Stimulated activated CD4-positive, alpha-beta T cell treated with anti-CD3 and anti-CD28 coated beads, Interleukin-1b, Interleukin-23, amount 100 ng/mL, for 1 hour (primary cell): ENCODE measurements at places on chromosomes 1 and 21.

DNA sequence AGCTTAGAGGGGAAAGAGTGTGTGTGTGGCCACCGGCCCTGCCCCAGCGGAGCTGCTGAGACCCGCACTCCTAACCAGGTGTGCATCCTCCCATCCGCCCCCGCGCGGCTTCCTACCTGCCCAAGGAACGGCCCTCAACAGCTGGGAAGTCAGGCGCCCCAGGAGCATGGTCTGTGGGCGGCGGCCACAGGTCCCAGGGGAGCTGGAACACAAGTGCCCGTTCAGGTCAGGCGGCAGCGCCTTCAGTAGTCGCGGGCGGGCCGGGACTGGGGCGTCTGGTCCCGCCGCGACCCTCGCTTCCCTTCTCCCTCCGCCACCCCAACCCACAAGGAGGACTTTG is 448 bp downstream of the AURKAIP1 start:
- no peak for DNase-seq

GRCh38 chr1:19062258-19063029 is 106.0 kb upstream of the IFFO2 start:
- no peak for DNase-seq

- DNase-seq, result no peak
Observed at GRCh38 chr21:29658177-29658933, 281.4 kb downstream of the GRIK1 start.

DNA sequence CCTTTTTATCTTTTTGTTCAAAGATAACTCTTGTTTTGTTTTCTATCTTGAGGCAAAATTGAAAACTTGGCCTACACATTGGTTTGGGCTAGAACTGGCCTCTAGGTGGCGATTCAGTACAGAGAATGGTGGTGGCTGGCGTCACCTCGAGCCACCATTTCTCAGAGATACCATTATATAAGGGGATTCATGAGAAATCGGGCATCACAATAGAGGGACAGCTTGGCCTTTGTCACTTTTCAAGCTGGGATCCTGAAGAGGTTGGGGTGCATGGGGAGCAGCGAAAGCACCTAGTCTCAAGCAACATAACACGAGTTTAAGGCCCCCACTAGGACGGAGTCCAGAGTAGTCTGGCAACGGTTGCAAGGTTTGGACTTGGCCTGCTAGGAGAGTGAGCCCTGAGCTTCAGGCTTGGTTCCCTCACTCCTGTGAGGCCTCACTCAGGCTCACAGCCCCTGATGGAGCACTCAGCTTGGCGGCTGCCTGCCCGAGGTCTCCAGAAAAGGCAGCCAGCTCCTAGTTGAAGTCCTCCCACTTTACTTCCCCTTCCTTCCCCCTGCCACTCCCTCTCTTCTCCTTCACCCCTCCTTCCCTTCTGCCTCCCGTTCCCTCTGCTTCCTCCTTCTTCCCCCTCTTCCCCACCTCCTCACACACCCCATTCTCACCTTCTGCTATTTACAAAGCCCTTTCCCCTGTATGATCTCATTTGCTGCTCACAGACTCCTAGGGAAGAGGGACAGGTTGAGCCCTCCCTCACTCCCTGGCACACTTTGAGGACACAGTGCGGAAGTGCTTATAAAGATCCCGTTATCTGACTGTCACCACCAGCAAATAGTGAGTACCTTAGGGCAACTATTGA is 67.8 kb downstream of the LRIG2 start:
- DNase-seq, result no peak

DNA sequence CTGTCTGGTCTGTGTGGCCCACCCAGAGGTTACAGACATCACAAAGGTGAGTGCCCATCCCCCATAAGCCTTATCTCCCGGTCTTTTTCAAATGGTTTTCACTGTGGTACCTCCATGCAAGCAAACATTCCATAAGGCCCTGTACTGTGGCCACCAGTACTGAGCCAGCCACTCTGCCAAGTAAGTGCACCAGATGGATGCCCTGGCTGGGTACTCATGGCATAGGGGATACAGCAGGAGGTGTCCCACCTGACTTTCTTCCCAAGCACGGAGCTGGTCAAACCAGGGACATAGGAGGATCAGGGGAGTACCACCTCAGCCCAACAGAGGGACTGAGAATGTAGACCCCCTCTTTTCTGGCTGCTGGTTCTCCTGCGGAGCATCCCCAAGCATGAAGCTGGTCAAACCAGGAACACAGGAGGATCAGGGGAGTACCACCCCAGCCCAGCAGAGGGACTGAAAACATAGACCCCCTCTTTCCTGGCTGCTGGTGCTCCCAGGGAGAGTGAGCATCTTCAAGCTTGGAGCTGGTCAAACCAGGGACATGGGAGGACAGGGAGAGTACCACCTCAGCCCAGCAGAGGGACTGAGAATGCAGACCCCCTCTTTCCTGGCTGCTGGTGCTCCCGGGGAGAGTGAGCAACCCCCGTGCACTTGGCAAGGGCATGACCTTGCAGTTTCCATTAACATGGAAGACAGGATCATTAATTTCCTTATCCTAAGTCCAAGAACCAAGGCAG is 81.8 kb upstream of the KLHDC7A start:
- DNase-seq, result no peak

DNA sequence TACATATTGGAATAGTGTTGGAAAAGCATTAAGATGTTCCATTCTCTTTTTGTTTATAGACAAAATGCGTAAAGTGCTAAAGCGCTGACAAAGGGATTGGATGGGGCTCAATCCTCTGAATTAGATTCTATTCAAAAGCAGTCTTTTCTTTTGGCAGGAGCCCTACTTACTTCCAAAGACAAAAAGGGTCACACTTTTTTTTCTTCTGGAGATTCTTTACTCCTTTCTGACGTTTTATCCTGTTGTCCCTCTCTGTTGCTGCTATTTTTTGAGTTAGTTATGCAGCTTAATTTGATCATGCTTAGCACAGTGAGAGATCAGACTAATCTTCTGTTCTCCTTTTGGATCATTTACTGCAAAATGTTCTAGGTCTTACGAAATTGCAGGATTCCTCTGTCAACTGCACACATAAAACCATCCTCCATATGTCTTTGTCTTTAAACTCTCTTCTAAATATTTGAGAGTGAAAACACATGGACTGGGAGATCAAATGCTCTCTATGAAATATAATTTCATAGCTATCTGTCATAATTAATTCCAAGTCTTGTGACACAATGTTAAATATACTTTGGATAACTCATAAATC is 656.4 kb upstream of the ADGRL2 start:
- DNase-seq, result no peak

- DNase-seq, result no peak
Observed at GRCh38 chr1:11245904-11246719, 16.2 kb downstream of the MTOR start.

GRCh38 chr1:94852788-94853187 is 32.6 kb downstream of the SLC44A3 start:
- no peak for DNase-seq

GRCh38 chr1:28313702-28314546 is 14.9 kb upstream of the MED18 start:
- no peak for DNase-seq

DNA sequence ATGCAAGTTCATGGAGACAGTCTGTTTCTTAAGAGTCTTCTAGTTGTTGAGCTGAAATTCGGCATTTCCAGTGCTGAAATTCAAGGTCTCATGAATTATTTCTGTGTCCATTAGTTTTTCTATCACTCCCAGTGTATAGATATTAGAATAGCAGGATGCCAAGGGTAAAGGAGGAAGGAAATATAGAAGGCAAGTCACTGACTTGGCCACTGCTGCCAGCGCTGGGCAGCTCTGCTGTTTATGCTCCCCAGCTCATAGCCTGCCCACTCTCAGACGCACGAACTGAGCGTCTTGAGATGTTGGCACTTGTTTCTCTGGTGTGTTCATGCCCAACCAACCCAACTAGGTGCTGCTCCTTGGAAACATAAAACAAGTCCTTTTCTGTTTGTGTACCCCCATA is 110.1 kb downstream of the SLC45A1 start:
- no peak for DNase-seq

- DNase-seq, result no peak
Observed at GRCh38 chr1:164836614-164837018, 277.6 kb downstream of the PBX1 start.

DNA sequence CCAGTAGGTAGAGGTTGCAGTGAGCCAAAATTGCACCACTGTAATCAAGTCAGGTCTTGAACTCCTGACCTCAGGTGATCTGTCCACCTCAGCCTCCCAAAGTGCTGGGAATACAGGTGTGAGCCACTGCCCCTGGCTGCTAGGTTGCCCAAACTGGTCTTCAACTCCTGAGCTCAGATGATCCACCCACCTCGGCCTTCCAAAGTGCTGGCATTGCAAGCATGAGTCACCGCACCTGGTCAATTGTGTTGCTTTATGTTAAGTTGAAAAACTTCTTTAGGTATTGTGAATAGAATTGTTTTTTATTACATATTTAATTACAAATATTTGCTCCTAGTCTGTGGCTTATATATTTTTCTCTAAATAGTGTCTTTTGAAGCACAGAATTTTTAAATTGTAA is 80.5 kb downstream of the PRKAB2 start:
- DNase-seq, result no peak

DNA sequence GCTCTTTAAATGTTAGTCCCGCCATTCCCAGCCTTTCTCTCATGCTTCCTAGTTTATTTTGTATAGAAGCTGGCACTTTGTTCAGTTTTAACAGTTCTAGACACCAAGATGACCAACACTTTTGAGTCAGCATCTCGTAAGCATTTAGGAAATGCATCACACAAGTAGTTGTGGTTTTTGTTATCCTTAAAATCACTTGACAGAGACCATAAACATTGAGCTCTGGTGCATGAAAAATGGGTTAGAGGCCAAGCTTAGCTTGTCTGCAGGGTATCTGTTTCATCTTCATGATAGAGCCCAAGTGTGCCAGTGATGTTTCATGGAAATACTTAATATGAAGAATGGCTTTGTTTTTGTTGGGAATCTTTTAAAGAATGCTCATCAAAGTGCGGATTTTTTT is 159.7 kb downstream of the DISP1 start:
- no peak for DNase-seq

GRCh38 chr21:21018821-21019220 is 20.6 kb downstream of the NCAM2 start:
- DNase-seq, result no peak

DNA sequence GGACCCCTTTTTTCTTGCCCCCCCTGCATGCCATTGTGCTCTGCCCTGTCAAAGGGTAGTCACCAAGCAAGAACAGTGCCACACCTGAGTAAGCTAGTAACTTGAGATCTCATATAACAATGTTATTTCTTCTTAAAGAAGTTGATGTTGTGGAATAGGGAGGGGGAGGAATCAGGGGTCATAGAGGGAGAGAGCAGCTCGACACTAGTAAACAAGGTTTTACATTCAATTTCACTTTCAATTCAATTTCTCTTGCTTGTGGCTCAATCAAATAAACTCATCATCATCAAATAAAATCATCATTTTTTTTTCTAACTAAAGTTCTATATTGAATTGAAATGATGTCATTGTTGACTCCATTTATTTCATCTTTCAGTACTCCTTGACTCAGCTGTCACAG is 106.4 kb downstream of the CRB1 start:
- DNase-seq, result no peak

GRCh38 chr1:115107516-115108260 is 18.4 kb upstream of the TSPAN2 start:
- DNase-seq, result no peak

GRCh38 chr1:61092642-61093041 is 10.3 kb downstream of the NFIA start:
- DNase-seq, result no peak

- no peak for DNase-seq
Observed at GRCh38 chr1:235950318-235950717, 83.6 kb upstream of the LYST start.

GRCh38 chr21:33559813-33560212 is 17.0 kb downstream of the SON start:
- no peak for DNase-seq

DNA sequence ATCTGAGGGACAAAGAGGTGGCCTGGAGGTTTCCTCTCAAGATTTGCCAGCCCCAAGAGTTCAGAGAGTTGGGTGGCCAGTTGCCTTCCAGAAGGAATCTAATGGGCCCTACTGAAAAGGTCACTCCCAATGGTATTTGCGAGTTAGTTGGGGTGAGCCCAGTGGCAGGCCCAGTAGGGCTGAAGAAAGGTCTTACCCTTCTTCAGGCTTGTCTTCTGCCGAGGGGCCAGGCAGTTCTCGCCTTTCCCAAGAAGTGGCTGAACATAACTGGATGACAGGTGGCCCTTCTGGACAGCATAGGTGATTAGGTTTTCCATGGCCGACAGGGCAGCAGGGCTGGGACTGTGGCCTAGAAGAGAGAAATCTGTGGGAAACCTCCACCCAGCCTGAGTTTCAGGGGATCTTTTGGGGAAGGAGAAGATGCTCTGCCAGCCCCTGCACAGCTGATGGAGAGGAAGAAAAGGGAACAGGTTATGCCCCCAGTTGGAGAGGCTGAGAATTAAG is 7.2 kb downstream of the PGLYRP4 start:
- no peak for DNase-seq

- DNase-seq, result no peak
Observed at GRCh38 chr21:16550118-16550517, 820.3 kb downstream of the USP25 start.

- no peak for DNase-seq
Observed at GRCh38 chr21:36719614-36720013, 20.7 kb downstream of the SIM2 start.

DNA sequence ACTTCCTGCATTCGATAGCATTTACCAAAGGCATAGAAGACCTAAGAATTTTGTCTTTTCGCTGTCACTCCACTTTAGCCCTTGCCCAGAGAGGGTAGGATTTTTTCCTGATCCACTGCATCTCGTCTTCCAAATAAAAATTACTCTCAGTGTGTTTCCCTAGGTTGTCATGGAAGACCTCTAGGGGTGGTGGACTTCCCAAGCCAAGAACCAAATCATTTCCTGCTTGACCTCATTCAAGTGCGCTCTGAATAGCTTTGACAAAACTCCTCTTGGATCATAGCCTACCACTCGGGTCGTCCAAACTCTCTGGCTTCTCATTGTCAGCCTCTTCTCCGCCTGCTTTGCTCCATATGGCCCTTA is 431 bp upstream of the C1orf52 start:
- no peak for DNase-seq

GRCh38 chr1:28246427-28246832 is 10.5 kb downstream of the ATP5IF1 start:
- no peak for DNase-seq

DNA sequence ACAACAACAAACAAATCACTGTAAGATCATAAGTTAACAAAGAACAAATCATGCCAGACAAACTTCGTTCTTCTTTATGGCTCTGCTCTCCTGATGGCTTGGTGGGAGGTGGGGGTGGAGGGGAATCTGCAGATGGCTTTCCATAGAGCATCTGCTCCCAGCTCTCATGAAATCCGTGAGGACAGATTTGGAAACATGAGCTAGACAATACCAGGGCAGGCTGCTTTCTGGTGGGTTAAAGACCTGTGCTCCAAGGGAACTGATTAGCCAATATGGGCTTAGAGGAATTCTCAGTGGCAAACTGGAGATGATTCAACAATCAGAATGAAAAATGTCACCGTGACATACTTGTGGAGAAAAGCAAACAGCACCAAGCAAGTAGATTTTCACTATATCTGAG is 69.4 kb upstream of the TLR5 start:
- DNase-seq, result no peak
